Amniotic stem cell (primary cell): ENCODE measurements at places on chromosomes 3 and 15.

- no peak for DNase-seq
Observed at GRCh38 chr3:160379628-160380214, 19.3 kb downstream of the IFT80 start.

DNA sequence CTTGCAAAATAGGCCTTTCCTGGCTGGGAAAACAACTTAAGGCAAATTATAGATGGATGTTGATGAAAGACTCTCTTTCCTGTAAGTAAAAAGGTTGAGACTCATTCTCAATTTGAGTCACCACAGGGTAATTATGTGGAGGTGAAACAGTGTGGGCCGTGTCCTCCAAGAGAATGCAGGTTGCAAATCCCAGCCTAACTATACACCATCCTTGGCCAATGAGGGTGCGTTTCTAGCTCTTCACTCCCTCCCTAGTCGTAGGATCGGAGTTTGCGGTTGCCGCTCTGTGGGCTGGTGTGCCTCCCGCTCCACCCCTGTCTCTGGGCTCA, 259.9 kb downstream of the PLCL2 start:
- DNase-seq = no peak

DNA sequence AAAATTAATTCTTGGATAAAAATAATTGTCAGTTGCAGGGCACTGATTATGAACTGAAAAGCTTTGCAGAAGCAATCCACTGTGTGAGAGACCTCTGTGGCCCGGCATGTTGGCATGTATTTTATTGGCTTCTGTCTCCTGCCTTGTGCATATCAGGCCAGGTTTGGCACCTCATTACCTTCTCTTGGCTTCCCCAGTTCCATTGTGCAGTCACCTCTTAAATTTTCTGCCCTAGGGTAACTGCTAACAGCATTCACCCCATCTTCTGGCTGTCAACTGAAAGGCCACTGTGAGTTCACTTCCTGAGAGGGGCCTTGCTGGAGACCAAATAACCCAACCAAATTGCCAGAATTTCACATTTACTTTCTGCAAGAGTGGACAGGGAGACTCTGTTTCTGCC, 92.7 kb upstream of the RARB start:
- DNase-seq = no peak

GRCh38 chr3:175679568-175679967, 820.4 kb downstream of the NAALADL2 start:
- no peak for DNase-seq

- DNase-seq = no peak
Observed at GRCh38 chr3:108293858-108294257, 2.5 kb upstream of the HHLA2 start.

DNA sequence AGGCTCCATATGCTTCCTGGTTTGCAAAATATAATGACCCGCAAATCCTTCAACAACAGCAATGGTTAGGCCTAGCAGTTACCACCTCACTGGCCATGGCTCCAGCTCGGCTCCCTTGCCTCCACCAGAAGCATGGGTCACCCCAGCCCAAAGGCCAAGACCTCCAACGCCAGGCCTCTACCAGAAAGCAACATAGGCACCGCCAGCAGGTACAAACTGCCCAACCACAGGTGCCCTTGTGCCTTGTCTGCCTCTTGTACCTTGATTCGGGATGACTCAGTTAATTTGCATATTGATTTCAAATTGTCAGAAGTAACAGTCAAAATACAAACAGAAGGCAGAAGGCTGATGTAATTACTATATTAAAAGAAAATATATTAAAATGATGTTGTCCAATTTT, 124.7 kb downstream of the IL5RA start:
- no peak for DNase-seq

DNA sequence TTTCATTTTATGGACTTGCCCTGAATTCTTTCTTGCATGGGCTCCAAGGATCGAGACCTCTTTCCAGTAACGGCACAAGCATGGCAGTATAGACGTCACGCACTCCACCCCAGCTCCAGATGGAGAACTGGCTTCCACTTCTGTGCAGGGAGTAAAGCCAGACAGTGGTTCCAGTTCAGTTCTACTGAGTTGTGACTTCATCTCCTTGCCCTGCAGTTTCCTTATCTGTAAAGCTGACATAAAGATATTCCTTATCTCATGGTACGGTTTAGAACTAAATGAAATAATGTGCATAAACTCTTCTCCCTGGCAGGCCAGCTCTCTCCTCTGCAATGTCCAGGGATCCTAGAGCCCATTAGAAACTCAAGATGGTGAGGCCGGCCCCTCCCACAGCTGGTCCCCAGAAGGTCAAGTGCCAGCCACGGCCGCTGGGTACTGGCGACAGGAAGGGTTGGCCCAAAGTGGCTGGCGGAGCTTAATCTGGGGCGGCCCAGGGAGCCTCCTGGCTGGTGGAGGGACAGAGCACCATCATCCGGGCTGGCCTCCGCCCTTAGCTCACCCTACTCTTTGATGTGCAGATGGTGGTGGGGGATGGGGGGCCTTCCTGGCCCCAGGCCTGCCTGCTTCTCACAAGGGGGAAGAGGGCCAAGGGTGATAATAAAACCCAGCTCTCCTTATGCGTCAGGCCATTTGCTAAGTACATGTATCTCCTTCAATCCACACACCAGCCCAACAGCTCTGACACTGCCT, 7.2 kb downstream of the MESP2 start:
- no peak for DNase-seq

DNA sequence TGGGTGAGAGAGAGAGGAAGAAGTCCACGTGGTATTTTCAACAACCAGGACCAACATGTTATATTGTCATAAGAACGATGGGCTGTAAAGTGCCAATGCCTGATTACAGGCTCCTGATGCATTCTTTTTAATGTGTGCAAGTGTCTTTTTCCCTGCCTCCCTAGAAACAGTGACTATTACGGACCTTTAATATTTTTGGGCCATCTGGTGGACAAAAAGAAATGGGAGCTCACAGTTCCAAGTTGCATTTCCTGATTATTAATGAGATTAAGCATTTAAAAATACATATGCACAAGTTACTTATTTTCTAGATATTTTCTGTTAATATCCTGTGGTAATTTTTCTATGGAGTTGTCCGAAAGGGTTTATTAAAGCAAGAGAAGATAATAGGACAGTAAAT, 530.2 kb downstream of the NR2F2 start:
- DNase-seq = no peak

- DNase-seq = no peak
Observed at GRCh38 chr15:62828364-62828763, 214.2 kb upstream of the TPM1 start.

DNA sequence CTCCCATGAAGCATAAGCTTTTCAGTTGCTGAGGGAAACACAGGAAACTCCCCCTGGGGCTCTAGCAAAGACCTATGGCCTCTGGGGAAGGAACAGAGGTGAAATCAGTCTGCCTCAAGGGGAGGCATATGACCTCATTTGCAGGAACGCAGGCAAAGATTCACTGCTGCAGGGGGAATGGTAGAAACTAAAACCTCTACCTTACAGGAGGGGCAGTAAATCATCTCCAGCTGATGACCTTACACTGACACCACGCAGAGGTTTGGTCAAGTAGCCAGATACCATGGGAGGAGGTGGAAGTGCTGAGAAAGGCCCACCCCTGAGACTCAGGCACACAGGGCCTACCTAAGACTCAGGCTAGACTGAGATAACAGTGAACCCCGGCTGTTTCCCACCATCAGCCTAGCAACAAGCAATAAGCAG, 81.1 kb downstream of the RAD18 start:
- no peak for DNase-seq

DNA sequence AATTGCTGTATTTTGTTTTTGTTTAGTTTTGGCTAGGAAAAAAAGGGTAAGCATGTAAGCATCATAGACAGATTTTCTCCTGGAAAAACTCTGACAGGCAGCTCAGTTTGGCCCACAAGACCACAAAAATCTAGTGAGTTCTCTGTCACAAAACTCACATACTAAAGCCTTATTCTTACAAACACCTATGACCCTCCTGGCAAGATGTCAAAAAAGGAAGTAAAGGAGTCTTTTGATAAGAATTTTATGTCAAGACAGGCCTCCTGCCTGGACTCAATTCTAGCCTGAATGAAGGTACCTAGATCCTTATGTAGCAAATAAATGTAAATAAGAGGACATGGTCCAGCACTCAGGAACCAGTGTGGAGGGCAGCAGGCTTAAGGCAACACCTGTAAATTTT, 668.3 kb upstream of the ZNF385D start:
- no peak for DNase-seq

- no peak for DNase-seq
Observed at GRCh38 chr3:130729154-130729553, 17.5 kb downstream of the PIK3R4 start.

- no peak for DNase-seq
Observed at GRCh38 chr3:195040773-195041520, 230.0 kb downstream of the XXYLT1 start.
